ENCODE measurements at places on chromosomes 5 and 9. TPM values are rescaled to one million over a fixed set of nuclear protein-coding genes. Genes with fewer than 3 reads are reported as not detected.

DNA sequence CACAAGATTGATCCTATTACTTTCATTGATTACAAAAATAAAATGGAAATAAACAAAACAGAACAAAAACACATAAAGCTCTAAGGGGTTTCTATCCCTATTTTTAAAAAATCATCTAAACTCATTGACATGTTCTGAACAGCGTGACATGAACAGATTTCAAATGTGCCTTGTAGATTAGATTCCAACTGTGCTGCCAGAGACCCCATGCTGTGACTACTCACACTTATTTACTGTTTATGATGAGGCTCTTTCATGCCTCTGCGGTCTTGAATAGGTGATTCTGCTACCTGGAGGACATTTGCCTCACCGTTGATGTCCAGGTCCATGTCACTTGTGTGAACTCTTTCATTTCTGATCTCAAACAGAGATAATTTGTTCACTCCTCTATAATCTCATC, 990.2 kb downstream of the CDH12 start:
- DNase-seq = no peak

- DNase-seq = no peak
These were observed 181.9 kb downstream of the ADAMTS6 start for GRCh38 chr5:65299861-65300260.

DNA sequence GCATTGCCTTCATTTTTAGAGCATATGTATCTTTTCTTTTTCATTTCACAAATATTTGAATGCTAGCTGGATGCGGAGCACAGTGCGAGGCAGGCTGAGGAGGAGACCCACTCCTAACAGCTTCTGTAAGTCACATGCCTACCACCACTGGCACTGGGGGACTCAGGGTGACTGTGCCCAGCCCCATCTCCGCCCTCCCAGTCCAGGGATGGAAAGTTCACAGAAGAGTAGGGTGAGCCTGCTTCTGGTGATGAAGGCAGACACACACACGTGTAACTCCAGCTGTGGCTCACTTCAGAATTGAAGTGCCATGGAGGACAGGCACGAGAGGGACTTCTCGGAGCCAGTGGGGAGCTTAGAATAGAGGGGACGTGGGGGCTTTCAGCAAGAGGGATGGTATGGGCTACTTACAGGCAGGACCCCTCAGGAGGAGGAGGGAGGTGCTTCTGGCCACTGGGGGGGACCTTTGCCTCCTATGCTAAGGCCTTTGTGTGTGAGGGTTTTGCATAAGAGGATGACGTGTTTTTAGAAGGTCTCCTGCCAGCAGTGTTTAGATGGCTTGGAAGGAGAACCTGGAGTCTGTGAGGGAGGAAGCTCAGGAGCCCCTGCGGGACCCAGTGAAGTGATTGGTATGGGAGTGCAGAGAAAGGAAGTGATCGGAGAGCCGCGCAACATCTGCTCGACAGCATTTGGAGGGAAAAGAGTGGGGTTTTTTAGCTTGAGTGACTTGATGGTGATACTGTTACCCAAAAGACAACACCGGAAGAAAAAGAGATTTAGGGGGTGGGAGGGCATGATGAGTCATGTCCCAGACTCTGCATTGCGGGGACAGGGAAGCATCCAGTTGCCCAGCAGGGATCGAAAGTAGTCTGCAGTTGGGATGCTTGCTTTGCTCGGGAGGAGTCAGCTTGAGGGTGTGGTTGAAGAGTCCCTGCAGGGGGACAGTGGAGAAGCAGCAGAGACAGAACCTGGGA, 163.5 kb upstream of the OTULINL start:
- no peak for DNase-seq

DNA sequence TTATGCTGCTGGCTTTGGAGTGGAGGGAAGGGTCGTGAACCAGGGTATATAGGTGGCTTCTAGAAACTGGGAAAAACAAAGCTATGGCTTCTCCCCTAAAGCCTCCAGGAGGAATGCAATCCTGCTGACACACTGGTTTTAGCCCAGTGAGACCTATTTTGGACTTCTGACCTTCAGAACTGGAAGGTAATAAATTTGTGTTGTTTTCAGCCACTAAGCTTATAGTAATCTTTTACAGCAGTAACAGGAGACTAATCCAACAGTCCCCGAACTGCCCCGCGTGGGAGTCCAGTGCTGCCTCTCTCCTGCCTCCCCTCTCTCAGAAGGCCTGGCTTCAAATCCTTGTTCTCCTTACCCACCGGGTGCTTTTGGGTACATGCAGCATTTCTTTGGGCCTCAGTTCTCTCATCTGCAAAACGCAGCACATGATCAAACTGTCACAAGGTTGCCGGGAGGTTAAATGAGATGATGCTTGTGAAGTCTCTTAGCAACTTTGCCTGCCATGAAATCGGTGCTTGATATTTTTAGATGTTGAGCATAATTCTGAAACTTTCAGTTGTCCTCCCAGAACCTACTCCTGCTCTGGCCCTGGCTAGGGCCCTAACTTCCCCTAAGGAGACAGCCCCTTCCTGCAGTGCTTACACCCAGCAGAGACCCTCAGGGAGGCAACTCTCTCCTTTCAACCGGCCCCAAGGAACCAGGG, 127.3 kb upstream of the BOD1 start:
- DNase-seq = no peak

OMD gene
- polyA plus RNA-seq = 5.0 TPM

STOML2 gene
- 76.0 TPM for polyA plus RNA-seq

Measured in muscle of back (tissue), 13 donors.